ENCODE measurements at places on chromosomes 5 and 9.

- DNase-seq, result no peak
Measured at GRCh38 chr9:18786911-18787650, 245.9 kb downstream of the SAXO1 start.

GRCh38 chr5:2199697-2200096 is 317.0 kb upstream of the IRX4 start:
- DNase-seq, result no peak

DNA sequence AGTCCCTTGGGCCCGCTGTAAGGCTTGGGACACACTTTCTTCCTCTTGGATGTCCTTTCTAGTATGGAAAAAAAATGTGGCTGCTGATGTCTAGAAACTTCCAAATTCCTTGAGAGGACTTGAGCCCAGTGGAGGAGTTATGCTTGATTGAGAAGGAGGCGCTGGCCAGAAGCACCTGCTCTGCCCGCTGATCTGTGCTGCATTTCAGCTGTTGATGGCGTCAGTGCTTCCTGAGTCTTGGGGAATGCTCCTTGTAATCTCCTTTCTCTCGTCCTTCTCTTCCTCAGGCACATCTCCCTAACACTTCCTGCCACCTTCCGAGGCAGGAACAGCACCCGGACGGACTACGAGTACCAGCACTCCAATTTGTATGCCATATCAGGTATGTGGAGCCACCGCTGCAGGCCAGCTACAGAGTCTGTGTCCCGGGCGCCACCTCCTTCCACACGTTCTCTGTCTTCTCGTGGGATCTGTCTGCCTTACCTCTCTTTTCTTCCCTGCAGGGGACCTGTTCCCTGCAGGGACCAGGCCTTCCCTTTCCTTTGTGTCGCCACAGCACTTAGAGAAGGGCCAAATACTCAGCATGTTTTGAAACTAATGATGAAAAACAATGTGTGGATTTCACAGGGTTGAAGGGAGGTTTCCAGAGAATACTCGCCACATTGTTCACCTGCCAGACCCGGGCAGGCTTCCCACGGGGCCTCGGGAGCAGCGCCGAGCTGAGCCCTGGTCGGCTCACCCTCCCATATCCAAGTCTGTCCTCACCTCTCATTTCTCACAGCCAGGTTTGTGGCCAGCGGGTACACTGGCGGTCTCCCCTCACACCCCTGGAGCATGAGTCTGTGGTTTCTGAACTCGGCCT is 95.2 kb downstream of the MVB12B start:
- no peak for DNase-seq

DNA sequence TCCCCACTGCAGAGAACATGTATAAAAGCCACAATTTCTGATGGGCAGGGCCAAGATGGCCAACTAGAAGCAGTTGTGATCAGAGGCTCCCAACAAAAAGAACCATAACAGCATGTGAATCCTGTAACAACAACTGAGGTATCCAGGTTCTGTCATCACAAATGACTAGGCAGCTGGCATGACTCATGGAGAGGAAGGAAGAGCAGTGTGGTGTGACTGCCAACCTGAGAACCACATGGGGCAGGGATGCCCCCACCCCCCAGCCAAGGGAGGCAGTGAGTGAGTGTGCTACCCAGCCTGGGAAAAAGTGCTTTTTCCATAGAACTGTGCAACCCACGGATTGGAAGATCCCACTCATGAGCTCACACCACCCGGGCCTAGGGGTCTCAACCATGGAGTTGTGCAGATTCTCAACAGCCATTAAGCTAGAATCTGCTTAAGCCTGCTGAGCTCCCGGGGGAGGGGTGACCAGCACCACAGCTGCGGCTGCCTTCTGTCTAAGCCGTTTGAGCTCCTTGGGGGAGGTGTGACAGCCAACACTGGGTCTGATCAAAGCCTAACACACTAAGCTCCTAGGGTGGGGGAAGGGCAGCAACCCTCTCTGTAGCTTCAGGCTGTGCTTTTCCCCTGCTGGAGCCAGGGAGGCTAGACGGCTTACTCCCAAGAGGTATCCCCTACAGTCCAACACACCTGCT is 80.1 kb upstream of the DMAC1 start:
- no peak for DNase-seq

DNA sequence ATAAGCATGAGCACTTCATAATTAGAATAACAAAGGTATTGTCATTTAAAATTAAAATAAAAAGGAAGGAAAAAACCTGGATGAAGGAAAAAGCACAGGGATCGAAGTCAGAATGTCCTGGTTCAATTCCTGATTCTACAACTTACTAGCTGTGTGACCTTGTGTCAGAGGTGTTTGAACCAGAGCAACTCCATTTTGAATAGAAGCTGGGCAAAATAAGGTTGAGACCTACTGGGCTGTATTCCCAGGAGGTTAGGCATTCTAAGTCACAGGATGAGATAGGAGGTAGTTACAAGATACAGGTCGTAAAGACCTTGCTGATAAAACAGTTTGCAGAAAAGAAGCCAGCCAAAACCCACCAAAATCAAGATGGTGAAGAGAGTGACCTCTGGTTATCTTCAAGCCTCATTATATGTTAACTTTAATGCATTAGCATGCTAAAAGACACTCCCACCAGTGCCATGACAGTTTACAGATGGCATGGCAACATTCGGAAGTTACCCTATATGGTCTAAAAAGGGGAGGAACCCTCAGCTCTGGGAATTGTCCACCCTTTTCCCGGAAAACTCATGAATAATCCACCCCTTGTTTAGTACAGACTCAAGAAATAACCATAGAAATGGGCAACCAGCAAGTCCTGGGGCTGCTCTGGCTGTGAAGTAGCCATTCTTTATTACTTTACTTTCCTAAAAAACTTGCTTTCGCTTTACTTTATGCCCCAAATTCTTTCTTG is 412.7 kb downstream of the PIK3R1 start:
- no peak for DNase-seq

- no peak for DNase-seq
Measured at GRCh38 chr5:83608122-83608521, 112.5 kb downstream of the HAPLN1 start.

- DNase-seq, result no peak
Measured at GRCh38 chr9:72864327-72864726, 88.5 kb downstream of the ALDH1A1 start.

- no peak for DNase-seq
Measured at GRCh38 chr9:13770956-13771355, 491.5 kb upstream of the MPDZ start.

DNA sequence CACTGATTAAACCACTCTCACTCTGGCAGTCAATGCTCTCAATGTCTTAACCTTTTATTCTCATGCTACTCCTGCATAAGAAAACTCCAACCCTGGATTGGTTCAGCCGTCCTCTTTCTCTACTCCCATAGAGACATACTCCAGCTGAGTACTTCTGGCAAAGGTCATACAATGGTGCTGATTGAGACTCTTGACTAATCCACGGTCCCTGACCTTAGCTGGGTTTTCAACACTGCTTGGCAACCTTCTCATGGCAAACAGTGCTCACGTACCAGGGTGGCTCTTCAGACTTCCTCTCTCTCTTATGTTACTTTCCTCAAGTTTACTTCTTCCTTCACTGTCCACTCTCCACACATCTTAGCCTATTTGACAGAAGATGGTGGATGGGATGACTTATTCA is 347.6 kb downstream of the RAB3C start:
- no peak for DNase-seq

GRCh38 chr9:77375956-77376532 is 198.7 kb downstream of the VPS13A start:
- DNase-seq, result no peak

- no peak for DNase-seq
Measured at GRCh38 chr9:26458054-26458453, 434.5 kb downstream of the CAAP1 start.

GRCh38 chr5:66620711-66621110 is 24.5 kb downstream of the MAST4 start:
- no peak for DNase-seq

Data from NCI-H2029 (cell line).